Left kidney (tissue), 8 donors: ENCODE measurements at places on chromosomes 16 and 17.

DNA sequence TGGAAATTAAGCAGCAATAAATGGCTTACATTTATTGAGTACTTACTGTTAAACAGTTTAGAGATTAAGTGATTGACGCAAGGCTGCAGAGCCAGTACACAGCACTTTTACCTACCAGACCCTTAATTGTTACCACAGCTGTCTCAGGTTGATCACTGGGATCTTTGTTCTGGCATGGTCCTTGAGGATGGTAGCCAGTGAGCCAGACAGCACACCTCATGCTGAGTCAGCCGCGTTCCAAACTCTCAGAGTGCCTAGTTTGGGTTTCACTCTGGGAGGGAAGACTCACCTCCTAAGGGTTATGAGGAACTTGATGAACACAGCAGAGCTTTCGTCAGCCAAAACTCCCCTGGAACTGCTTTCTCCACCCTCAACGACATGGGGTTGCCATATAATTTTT, 20.4 kb downstream of the CDH3 start:
- DNase-seq, result no peak

DNA sequence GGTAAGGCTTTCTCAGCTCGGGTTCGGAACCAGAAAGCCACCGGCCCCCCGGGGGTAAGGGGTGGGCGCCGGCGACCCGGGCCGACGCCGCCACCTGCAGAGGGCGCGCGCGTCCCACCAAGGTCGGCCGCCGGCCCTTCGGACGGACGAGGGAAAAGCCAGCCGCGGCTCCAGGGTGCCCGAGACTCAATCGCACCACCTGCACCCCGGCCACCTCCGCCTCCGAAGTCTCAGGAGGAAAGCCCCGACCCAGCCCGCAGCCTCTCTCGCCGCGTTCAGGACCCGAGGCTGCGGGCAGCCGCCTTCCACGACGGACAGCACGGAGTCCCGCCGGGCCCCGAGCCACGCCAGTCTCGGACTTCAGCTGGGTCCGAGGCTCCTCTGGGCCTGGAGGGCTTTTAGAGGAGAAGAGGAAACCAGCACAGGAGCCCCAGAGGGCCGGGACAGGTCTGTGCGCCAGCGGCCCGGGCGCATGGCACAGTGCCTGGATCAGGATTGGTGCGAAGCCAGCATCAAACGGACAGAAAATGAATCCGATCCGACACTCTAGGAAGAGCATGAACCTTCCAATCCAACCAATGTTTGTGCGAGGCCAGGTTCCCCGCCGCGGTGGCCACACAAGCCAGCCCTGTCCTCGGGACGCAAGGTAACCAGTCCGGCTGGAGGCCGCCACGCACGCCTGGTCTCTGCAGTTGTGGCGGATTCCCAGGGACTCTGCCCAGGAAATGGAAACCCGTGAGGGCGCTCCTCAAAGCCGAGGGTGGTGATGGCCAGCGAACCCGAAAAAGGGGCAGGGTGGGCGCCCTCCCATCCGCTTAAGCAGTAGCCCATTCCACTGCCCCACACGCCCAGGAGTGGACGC, 6.7 kb downstream of the CBX8 start:
- peak; percentile 34 for DNase-seq

DNA sequence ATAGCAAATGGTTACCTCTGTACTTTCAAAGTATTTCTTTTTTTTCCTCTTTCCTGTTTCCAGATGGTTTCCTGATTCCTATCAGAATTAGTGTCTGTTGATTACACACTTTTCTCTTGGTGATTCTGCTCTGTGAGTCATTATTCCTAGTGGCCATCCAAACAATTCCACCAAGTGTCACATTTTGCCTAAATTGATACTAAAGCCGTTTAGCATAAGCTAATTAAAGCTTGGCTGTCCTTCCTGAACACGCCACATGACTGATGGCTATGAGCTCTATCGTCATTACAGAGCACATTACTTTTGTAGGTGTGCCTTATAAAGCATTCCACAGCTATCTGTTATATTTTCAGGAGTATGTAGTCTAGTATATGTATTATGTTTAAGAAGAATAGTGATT, 671.2 kb downstream of the CDH8 start:
- DNase-seq, result no peak

DNA sequence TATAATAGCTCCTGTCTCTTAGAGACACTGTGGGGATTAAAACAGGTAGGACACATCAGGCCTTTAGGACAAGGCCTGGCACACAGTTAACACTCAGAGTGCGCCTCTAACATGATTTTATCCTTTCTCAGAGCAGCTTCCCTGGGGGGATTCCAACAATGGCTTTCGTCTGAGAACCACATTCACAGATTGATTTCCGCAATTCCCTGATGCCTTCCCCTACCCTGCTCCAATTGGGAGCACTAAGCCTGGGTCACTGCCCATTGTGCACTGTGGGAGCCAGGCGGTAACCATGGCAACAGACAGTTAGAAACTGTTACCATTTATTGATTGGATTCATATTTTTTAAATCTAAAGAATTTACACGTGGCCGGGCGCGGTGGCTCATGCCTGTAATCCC, 5.9 kb upstream of the ALKBH5 start:
- no peak for DNase-seq

DNA sequence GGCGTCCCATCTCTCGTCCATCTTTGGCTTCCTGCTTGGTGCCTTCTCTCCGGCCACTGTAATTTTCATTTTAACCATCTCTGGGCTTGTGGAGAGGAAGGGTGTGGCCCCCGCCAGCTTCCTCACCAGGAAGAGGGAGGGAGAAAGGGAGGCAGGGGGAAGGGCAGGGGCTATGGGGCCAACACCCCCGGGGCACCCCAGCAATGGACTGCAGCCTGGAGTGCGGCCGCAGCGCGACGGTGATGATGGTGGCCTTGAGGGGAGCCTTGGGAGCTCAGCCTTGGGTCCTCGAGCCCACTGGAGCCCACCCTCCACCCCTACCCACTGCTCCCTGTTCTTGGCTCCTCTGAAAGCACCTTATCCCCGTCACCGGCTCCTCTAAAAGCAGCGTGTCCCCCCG, 9.5 kb downstream of the METRNL start:
- DNase-seq, result no peak

GRCh38 chr16:54657709-54658102, 273.0 kb upstream of the IRX5 start:
- no peak for DNase-seq

GRCh38 chr16:47986031-47986430, 169.8 kb downstream of the ABCC12 start:
- no peak for DNase-seq

GRCh38 chr16:67150047-67150832, 558 bp downstream of the B3GNT9 start:
- peak; percentile 69 for DNase-seq

- DNase-seq, result no peak
Measured at GRCh38 chr17:37827905-37828650, 83.2 kb upstream of the HNF1B start.

DNA sequence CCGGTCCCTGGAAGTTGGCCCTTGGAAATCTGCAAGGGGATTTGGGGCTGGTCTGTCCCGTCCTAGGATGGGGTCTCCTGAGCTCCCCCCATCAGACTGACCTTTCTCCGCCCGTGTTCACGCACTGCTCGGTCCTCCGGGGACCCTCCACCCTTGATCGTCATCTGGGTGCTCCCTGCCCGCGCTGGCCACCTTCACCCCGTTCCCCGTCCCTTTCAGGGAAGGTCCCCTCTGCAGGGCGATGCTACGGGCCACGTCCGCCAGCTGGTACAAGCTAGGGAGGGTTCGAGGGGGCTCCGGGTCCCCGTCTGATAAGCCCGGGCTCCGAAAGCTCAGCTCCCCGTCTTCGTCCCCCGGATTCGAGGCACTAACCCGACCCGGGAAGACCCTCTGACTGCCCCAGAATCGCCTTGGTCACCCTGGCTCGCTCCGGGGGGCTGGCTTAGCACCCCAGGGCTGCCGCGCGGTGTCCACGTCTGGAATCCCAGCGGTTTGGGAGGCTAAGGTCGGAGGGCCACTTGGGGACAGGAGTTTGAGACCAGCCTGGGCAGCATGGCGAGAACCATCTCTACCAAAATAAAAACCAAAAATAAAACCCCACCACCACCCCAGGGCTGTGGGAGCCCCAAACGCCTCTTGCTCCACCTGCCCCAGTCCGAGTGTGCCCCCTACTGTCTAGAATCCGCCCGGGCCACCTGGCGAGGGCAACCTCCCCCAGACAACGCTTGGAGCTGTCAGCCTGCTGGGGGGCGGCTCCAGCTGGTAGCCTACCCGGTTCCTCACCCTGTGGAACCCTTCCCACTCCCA, 1.1 kb upstream of the SLC43A2 start:
- DNase-seq, result no peak

DNA sequence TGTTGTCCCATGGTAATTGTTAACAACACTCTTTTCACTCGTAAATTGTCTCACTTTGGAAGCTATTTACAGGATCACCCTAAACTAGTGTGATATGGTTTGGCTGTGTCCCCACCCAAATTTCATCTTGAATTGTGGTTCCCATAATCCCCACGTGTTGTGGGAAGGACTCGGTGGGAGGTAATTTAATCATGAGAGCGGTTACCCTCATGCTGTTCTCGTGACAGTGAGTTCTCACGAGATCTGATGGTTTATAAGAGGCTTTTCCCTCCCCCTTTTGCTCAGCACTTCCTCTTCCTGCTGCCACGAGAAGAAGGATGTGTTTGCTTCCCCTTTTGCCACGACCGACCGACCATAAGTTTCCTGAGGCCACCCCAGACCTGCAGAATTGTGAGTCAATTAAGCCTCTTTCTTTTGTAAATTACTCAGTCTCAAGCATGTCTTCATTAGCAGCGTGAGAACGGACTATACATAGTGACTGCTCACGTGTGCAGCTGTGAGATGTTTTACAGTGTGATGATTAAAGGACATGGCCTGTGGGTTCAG, 34.4 kb downstream of the DNAH3 start:
- DNase-seq, result no peak

DNA sequence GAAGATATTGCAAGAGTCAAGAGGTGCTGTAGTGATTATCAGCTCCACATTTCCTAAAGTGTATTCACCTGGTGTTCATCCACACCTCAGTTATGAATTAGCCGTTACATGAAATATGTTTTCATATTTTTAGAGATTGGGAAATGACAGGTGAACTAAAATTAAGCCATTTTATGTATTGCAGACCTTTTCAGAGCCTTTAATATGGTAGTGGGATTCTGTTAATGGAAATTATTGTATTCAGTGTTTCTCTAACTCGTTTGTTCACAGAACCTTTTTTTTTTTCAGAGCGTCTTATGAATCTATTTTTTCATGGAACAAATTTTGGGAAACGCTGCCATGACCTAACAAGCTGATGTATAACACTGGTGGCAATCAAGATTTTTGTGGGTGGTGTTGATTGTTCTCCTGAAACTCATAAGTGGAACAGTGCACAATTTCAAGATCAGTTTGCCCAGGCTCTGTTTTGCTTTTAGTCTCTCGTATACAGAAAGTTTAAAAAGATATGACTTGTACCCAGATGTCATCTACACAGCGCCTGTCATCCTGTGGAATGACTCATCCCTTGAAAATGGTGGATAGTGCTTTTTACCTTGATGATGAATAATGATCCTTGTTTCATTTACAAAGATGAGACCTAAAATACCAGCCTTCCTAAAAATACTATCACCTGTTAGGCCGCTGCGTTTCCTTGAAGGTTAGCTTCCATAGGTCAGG, 88.8 kb downstream of the ARHGAP44 start:
- DNase-seq, result no peak

- DNase-seq, result no peak
Measured at GRCh38 chr16:80663078-80663477, 122.3 kb downstream of the DYNLRB2 start.

DNA sequence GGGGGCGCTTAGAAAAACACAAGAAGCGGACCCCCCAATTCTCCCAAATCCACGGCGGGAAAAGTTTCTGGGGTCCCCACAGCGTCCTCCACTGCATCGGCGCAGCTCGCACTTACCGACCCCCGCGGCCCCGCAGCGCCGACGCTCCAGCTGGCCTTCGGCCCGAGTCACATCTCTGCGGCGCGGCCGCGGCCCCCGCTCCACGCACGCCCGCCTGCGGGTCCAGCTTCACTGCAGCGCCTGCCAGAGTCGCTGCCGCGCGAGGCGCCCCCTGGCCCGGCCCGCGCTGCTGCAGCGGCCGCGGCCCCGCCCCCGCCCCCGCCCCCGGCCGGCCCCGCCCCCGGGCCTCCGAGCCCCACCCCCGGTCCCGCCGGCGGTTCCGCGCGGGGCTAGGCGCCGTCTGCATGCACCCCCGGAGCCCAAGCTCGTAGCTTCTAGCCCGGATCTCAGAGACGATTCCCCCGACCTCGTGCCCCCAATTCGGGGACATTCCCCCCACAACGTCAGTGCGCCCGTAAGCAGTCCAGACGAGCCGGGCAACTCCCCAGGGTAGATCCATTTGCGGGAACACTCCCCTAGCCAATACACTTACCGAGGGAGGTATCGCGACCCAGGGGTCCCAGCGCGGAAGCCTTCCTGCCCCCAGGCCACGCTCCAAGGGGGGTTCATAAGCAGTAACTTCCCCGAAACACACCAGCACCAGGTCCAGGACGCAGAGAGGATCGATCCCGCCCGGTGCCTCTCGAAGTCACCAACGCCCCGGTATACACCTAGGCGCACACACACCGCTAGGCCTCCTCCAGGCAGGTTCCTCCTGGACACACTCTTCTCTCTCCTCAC, at the start of gene GPRC5B:
GPRC5B (minus strand) TSS at position 238 of the 840 bp plus-strand sequence. CDS start 12,003 bp downstream, outside the sequence.
- peak; percentile 46 for DNase-seq

GRCh38 chr16:49469930-49470451, 96.4 kb downstream of the C16orf78 start:
- DNase-seq, result no peak

DNA sequence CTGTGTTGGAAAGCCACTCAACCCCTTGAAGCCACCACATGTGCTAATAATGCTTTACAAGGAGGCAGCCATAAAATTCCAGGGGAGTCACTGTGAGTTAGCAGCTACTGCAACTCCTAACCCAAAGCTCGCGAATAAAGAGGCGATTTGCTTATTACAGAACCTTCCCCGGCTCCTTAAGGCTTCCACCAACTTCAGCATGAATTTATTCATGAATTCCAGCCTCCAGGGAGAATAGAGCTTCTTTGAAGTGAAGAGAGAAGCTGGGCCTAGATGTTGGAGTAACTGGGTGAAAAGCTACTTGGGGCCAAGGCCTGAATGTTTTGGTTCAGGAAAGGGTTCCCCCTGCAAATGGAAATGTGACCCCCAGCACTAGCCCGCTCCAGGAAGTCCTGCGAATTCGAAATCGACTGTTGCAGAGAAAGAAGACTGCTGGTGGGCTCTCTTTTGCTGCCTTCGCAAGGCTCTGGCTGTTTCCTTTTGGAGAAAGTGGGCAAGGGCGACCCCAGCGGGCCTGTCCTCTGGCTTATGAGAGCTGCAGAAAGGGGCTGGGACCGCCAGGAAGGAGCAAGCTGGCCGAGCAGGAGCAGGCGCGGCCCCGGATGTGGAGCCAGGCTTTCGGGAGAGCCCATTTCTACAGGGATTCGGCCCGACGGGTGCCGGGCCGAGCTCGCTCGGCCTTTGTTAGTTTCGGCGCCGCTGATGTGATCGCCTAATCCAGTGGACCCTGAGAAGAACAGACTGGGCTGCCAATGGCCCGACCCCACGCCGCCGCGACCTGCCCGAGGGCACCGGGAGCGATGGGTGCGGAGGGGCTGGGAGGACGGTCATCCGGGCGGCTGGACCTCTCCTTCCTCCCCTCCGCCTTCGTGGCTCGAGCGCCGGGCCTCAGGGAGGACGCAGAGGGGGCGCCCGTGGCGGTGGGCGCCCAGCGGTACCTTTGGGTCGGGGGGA, 7.6 kb downstream of the CBX8 start:
- peak; percentile 41 for DNase-seq
